ENCODE measurements at places on chromosomes 1 and 21.

GRCh38 chr21:45263534-45263933 is 24.2 kb downstream of the POFUT2 start:
- no peak for DNase-seq

GRCh38 chr1:79899914-79900313 is 893.4 kb upstream of the ADGRL4 start:
- no peak for DNase-seq

- no peak for DNase-seq
These were observed 38.4 kb downstream of the AHCTF1 start for GRCh38 chr1:246893191-246893939.

GRCh38 chr1:51236531-51237350 is 668 bp downstream of the RNF11 start:
- peak; percentile 88 for DNase-seq

- DNase-seq: peak; percentile 64
These were observed 51.3 kb upstream of the SLC45A1 start for GRCh38 chr1:8266436-8267165.

- no peak for DNase-seq
These were observed 256.5 kb downstream of the PAPPA2 start for GRCh38 chr1:176719447-176719846.

GRCh38 chr1:33388805-33389771 is 41.8 kb downstream of the PHC2 start:
- DNase-seq: peak; percentile 62

GRCh38 chr21:25361097-25361496 is 246.2 kb downstream of the MRPL39 start:
- no peak for DNase-seq

- no peak for DNase-seq
These were observed 15.0 kb upstream of the TEKT2 start for GRCh38 chr1:36068866-36069265.

DNA sequence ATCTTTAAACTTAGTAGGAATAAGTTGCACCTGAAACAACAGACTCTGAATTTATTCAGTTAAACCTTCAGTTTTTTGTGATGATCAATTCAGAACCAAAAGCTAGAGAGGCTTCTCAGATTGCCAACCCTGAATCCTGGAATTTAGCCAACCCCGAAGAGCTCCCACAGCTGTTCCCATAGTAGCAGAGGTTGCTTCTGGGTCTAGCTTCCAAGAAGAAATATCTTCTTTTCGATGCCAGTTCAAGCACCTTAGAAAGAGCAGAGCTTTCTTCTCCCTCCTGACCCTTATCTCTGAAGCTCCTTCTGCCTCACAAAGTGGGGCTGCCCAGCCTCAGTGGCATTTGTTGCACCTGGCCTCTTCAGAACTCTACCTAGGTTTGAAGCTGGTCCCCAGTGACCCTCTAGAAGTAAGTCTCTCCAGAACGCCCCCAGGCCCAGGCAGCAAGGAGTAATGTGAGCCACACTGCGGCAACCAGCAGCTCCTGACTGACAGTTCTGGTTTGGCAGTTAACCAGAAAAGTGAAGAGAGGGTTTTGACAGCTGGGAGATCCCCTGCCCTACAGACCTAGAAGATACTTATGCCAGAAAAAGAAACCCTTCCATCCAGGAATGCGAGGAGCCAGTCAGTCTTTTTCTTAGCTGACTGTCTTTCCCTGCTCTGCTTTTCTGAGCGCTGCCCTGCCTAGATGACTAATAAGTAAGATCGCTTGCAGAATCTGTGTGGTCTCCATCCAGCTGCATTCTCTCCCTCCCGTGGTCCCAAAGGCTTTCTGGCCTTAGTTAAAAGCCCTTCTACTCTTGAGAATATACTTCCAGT is 165.9 kb downstream of the ADGRL4 start:
- peak; percentile 70 for DNase-seq

DNA sequence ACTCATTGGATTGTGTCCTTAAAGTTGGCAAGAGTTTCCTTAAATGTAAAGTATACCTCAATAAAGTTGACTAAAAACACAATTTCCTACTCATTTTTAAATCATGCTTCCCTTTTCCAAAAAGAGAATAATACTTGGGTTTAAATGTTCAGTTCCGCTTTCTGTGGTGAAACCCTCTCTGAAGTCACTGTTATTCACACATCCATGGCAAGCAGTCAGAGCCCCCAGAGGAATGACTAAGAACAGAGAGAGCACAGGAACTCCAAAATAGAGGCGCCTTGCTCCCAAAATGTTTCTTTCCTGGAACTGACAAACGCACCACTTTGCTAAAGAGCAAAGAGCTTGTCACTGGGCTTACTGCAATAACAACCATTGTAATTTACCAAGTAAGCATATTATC is 142.5 kb downstream of the TIAM1 start:
- no peak for DNase-seq

GRCh38 chr1:43067977-43068751 is 103.9 kb downstream of the EBNA1BP2 start:
- peak; percentile 78 for DNase-seq

GRCh38 chr21:45537746-45538291 is 4.4 kb downstream of the SLC19A1 start:
- DNase-seq: no peak

DNA sequence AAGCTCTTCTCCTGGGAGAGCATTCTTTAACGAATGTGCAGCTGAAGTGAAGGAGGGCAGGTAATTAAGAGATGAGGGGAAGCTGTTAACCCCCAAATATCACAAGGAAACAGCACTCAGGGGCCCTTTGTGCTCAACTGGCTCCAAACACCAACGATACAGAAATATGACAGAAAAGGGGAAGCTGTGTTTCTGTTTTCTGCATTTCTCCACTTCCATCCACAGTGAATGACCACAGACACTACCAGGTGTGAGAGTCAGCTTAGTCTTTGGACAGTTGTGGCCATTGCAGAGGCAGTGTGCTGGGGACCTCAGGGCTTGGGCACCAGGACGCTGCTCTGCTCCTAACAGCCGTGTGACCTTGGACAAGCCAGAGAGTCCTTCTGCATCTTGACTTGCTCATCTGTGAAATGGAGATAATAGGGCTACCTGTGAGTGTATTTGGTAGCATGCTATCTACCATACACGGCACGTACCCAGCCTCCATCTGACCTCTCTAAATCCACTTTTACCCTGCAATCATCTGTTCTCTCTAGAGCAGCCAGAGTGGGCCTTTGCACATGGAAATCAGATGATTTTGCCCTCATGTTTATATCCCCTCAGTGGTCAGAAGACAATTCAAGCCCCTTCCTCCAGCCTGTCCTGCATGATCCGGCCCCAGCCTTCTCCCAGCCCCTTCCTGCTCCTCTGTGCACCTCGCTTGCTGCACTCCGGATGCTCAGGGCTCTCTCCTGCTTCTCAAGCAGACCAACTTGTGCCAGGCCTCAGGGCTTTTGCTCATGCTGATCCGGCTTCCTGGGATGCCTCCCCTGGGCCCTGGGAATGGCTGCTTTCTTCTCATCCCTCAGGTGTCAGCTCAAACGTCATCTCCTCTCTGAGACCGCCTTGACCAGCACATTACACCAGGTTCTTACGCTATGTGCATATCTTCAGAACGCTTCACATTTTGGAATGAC is 4.7 kb upstream of the TINAGL1 start:
- no peak for DNase-seq

DNA sequence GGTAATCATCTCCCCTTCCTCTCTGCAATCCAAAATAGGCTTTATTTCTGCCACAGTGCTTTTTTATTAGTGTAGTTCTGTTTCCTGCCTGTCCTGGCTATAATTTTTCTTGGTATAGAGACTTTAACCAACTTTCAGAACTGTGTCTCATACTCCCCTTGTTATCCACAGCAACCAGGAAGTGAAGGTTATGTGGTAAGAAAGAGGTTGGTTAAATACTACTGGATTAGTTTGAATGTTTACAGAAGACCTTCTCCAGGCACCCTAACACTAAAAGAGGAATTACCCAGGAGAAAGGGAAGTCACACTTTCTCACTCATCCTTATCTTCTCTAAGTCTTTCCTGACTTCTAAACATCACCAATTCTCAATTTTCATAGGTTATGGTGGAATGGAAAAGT is 17.8 kb upstream of the TNFSF4 start:
- DNase-seq: no peak

- no peak for DNase-seq
These were observed 25.9 kb upstream of the EFHD2 start for GRCh38 chr1:15383810-15384209.

GRCh38 chr1:67937010-67937409 is 103.7 kb upstream of the GNG12 start:
- DNase-seq: no peak

- no peak for DNase-seq
These were observed 22.0 kb upstream of the IFNAR1 start for GRCh38 chr21:33302796-33303195.

DNA sequence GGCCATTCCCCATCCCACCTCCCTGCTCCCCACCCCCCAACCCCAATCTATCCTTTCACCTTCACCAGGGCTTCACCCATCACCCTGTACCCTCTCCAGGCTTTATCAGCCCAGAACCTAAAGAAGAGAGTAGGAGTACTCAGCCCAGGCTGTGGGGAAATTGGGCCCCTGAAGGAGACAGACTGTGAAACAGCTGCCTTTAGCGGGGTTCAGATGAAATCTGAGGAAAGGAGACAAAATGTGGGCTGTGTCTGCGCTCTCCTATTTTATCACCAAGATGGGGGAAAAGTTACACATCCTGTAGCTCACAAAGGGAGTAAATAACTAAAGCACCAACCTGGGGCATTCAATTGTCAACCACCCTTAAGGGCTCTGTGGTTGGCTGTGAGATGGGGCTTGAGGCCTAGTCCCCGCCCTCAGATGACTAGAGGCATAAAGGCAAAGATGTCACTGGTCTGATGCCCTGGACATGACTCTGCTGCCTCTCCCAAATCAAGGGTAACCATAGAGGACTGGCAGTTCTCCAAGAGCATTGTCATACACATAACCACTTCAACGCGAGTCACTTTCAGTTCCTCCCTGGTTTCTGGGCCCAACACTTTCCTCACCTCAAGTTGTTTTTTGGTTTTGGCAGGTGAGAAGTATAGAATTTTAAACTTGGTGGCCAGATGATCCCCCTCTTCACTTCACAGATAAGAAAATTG is 30.0 kb downstream of the SLC27A3 start:
- no peak for DNase-seq

DNA sequence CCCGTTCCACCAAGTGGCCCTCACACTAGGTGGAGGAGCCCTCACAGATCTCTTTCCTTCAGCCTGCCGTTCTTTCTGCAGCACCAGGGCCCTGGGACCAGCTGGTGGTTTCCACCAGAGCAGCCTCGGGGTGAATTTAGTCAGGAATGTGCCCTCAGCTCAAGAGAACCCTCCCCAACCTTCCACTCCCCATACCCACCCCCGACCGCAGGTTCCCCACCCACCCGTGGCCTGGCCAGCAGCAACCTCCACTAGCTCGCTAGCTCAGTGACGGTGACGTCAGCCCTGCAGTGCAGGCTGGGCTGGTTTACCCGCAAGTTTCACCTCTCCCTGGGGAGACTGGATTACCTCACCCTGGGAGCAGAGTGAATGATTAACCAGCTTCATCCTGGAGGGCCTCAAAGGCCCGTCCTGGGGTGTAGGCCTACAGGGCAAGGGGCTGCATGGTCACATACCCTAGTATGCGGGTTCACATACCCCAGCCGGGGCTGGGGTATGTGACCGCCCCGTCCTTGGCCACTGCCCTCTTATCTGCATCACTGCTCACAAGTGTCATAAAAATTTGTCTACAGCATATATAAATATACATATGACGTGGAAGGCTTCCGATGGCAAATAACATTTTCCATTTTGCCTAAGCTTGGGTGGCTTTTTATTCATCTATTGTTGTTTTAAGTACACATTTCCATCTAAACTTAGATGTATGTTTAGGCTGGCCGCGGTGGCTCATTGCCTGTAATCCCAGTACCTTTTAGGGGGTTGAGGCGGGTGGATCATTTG is 24.5 kb downstream of the ELF3 start:
- DNase-seq: peak; percentile 22

DNA sequence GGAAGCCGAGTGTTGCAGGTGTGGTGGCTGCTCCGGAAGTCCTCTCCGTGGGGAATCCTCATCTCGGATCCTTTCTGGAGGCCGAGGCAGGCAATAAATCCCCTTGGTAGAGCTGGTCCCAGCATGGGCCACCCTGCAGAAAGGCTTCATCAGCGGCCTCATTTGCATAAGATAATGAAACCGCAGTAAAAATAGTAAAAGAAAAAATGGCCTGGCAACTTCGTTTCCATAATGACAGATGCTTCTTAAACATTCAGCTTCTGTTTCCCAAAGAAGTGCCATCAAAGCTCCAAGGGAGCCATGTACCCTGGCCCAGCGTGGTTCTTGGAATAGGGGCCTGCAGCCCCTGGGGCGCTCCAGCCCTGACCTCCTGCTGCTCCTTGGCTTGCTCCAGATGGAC is 244.1 kb downstream of the GRIK3 start:
- DNase-seq: no peak

Measured in retina (tissue), 1 donor.